ENCODE measurements at places on chromosomes 1 and 21.

DNA sequence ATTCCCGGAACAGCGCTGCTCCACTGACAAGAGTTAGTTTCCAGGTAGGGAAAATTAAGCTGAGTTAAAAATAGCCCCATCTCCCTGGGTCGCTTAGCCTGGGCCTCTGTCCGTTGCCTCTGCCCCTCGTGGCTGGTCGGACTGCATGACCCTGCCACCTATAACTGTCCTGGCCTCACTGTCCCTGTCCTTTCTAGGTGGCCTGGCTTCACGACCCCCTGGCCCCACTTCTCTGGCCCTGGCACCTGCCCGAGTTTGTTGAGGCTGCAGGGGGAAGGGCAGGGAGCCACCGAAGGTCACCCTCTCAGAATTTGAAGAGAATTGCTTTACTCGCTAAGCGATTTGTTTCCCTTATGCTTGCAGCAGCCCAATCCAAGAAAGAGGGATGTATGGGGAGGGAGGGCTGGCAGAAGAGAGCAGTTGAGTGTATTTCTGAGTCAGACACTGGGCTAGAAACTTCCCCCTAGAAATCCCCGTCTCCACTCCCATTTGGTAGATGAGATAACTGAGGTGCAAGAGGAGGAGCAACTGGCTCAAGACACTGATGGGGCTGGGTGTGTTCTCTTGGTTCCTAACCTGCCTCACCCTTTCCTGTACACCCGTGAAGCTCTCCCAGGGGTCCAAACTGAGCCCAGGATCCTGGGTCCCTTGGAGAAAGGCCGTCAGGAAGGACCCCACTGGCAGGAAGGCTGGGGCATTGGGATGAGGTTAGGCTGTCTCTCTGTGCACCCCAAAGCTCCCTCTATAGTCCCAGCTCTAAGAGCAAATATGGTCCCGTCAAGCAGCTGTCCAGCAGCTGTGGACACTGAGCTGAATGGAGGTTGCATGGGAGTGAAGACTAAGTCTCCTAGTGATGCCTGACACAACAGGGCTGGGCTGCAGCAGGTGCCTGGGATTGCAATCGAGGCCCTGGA, 2.9 kb upstream of the EDN2 start:
- peak; percentile 74 for DNase-seq

GRCh38 chr1:20282533-20282932, 8.1 kb upstream of the VWA5B1 start:
- no peak for DNase-seq

DNA sequence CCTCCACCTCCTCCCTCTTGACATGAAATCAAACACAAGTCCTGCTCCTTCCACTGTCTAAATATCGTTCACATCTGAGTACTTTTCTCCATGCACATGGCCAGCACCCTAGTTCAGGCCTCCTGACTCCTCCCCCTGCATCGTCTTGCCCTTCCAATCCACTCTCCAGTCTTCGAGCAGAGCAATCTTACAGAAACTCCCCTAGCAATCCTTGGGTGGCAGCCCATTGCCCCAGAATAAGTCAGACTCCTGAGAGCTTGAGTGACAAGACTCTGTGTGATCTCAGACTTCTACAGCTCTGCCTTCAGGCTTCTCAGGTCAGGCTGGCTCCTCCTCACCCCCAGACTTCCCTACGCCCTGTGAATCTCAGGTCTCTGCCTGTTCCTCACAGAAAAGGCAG, 5.5 kb downstream of the SH2D2A start:
- DNase-seq = no peak

DNA sequence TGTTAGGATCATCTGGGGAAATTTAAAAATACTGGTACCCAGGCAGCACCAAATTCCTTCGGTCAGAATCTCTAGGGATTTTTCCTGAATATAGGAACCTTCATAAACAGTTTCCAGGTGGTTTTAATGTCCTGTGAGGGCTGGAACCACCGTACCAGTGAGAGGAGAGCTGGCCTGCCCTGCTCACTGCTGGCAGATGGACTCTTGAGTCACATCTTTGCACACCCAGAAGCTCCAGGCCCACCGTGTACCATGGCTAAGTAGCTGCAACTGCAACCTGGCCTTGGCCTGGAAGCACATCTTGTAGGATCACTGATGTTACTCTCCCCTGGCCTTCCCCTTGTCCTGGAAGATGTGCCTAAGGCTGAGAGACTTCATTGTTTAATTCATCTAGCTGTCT, 181.5 kb downstream of the DISC1 start:
- no peak for DNase-seq

DNA sequence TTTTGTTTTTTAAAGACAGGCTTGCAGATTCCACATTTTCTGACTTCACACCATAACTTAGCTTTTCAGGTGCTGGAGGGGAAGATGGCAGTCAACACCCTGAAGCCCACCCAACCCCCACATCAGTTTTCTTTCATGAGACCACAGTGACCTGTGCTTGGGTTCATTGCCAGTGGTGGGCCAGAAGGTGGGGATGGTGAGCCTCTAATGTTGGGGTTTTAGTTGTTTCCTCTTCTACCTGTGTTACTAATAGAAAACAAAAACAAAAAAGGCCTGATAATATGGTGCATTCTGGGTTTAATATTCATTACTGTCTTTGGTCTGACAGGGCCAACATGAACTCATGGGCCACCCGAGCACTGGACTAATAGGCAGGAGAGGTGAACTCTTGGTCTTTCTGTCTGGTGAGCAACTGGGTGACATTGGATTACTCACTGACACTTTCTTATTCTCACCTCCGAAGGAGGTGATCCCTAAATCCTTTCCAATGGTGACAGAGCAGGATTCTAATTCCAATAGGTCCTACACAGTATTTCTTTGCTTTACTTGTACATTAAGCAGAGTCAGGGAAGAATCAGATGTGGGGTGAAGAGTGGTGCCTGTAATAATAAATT, 132.8 kb downstream of the CLIC6 start:
- DNase-seq = no peak

- no peak for DNase-seq
These were observed 1.3 kb upstream of the TNNT2 start for GRCh38 chr1:201378804-201379203.

- no peak for DNase-seq
These were observed 177.4 kb upstream of the DPT start for GRCh38 chr1:168906367-168906766.

DNA sequence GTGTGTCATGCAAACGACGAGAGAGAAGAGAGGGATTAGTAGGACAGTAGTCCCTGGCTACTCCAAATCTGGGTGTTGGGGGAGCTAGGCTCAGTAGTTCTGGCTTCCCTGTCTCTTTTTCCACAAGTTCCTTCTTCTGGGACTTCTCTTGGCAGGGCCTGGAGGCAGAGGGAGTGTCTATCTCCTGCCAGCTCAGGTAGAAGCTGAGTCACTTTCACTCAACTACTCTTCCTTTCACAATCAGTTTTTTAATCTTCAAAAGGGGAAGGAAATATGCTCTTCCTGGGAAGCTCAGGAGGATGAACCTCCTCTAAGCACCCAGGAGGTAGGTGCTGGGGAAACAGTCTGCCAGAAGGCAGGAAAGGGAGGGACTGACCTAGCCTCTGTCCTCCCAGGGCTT, 35.2 kb upstream of the MAGOH start:
- no peak for DNase-seq

GRCh38 chr1:227949954-227950734, 2.4 kb upstream of the WNT9A start:
- DNase-seq = no peak

DNA sequence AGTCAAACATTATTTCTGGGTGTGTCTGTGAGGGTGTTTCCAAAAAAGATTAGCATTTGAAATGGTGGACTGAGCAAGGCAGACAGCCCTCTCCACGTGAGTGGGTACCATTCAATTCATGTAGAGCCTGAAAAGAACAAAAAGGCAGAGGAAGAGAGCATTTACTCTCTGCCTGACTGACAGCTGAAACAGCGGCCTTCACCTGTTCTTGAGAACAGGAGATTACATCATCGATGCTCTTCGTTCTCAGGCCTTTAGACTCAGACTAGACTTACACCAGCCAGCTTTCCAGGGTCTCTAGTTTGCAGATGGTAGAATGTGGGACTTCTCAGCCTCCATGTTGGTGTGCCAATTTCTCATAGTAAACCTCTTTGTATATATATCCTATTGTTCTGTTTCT, 302.3 kb downstream of the BACH1 start:
- DNase-seq = no peak

DNA sequence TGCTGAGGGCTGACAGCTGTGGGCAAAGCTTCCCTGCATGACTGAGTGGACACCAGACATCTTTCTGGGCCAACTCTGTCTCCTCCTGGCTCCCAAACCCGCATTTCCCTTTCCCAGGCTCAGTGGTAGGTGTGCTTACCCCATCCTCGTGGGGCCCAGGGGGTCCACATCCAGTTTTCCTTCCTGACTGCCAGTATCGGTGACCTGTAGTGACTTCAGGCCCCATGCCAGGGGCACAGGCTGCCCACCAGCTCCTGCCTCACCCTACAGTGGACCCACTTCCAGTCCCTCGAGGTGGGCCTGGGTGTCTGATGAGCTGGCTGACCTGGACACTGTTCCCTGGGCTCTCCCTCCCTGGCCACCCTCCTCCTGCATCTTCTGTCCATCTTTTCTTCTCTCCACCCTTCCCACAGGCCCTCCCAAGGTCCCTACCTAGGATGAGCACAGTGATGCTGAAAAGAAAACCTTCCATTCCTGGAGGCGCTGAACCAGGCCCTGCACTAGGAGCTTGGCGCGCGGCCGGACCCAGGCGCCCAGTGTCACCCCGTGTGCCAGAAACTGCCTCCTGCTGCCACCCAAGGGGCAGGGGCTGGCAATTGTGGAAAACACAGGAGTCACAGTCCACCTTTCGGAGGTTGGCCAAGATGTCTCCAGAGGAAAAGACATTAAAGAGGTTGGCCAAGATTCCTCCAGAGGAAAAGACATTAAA, 67.1 kb downstream of the RUNX3 start:
- no peak for DNase-seq

DNA sequence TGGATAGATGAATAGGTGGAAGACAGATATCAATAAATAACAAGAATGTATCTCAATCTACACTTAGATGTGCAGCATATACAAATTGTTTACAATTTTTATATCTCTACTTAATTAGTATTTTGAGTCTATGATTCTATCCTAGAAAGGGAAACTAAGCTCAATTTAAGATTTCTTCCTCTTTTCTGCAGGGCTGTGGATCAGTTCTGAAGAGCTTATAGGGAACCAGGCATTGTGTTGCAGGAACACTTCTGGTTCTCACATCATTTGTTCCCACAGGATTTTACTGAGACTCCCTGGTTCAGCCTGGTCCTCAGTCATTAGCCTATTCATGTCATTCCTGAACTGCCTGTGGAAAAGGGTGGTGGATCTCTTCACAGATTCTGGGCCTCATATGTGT, 105.8 kb downstream of the TNFSF18 start:
- DNase-seq = no peak

DNA sequence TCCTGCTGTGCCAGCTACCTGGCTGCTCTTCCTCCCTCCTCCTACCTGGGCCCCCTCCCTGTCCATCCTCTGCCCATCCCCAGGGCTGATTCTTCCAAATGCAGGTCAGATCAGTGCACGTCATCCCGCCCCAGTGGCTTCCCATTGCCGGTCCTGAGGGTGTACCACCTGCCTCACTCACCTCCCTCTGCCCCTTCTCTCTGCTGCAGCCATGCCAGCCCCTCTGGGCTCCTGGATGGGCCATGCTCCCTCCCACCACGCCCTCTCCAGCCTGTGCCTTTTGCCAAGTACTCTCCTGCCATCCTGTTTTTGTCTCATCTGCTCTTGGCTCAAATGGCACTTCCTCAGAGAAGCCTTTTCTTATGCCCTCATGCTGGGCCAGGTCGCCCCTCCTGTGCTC, 95.8 kb downstream of the ARHGEF10L start:
- DNase-seq = no peak

DNA sequence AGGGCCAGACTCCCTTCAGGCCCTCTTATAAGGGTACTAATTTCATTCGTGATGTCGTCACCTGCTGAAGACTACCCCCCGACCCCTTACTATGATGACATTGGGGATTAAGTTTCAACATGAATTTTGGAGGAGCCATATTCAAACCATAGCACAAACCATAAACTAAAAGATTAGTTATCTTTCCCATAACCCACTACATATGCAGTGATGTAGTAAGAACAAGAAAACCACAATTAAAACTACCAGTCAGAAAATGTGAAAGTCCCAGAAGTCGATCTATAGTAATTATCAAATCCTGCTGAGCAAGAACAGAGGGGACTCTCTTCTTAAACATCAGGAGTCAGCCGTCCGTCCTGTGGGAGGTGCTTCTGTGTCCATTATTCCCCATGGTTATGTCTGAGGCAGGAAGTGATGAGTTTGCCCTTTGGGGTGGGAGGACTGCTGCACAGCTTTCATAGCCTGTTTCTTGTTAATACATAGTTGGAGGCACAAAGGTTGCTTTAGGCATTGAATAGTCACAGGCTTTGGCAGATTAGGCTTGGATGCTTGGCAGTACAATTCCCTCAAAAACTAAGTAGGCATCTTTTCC, 35.9 kb upstream of the PTGFRN start:
- DNase-seq = no peak

DNA sequence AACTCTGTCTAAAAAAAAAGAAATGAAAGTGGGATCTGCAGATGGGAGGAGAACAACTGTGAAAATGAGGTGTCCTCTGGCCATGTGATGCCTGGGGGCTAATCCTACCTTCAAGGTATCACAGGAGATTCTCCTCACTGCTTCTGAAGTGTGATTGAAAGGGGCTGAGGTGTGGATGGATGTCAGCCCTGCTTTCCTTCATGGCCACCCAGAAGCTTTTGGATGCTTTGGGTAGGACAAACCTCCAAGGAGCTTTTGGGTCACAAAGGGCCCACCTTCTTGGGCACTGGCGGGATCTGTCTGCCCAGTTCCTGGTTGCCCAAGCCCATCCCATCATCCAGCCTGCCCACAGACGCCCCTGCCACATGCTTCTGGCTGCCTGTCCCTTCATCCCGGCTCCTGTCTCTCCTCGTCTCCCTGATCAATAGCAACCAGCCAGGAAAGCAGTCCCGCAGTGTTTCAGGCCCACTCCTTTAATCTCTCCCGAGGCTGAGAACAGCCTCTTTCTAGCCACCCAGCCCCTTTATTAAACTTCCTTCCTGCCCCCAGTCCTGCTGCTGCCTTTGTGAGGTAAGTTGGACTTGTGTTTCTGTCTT, 87.2 kb downstream of the MAN1C1 start:
- no peak for DNase-seq
